ENCODE measurements at places on chromosomes 4 and X.

DNA sequence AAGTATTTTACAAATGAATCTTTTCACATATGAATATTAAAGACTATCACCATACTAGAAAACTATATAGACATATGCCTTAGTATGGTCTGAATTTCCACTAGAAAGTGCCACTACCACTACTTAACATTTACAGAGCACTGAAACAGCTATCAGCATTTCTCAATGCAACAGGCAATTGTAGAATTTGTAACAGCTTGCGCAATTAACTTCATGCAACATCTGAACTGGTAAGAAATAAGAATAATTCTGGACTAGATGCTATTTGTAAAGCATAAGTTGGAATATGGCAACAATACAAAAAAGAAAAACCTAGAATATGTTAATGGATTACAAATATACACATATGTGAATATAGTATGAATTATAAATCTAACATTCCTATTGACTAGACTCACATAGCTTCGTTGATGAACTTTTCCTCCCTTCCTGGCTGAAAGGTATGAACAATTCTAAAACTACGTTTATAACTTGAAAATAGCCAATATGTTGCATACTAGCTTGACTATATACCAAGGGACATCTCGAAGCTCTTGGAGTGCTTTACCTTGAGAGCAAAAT is 82.0 kb downstream of the ATP8A1 start:
- no peak for DNase-seq

DNA sequence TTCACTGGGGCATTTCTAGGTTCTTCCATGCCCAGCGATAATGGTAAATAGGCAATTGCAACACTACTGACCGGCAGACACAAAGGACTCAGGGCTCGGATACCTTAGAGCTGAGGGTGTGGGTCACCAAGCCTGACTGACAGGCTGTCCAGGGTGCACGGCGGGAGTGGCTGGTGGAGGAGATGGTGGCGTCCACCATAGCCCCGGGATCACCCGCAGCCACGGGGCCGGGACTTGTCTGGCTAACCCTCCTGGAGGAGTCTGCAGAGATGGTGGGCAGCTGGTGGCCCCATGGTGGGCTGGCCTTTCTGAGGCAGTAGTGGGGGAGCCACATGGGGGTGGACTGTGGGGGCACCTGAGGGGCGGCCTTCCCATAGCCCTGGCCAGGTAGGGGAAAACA is 11.7 kb upstream of the ABLIM2 start:
- no peak for DNase-seq

- no peak for DNase-seq
These were observed 15.8 kb upstream of the PGRMC2 start for GRCh38 chr4:128303405-128303785.

DNA sequence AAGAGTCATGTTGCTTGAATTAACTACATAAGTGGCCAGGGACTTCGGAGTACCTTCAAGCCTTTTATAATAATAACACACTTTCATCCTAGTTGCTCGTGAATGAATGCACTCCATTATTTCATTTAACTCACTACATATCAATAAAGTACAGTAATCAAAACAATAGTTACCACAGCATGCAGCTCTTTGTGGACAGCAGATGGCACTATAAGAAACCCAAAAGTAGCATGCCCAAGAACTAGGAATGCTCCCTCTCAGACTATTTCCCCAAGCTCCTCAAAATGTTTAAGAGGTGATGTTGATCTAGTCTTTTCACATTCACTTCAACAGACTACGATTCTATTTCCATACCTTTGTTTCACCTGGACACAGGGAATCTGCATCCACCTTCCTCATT is 500.8 kb upstream of the DIAPH2 start:
- DNase-seq: no peak

DNA sequence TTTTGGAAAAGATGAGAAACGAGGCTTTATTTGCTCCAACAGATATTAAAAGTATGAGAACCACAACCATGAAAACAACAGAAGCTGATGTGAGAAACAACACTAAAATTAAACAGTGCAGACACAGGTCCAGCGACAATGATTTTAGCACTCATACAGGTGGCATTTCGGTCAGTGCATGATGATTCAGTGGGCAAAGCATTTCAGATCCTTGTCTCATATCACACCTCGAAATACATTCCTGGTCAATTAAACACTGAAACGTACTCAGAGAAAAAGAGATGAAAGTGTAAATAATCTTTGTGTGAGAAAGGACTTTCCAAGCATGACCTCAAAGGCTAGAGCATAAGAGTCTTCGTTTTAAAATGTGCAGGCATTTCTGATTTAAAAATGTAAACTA is 85.2 kb downstream of the ACOX3 start:
- DNase-seq: no peak

- no peak for DNase-seq
These were observed 17.2 kb upstream of the CCNI start for GRCh38 chr4:77092975-77093374.

DNA sequence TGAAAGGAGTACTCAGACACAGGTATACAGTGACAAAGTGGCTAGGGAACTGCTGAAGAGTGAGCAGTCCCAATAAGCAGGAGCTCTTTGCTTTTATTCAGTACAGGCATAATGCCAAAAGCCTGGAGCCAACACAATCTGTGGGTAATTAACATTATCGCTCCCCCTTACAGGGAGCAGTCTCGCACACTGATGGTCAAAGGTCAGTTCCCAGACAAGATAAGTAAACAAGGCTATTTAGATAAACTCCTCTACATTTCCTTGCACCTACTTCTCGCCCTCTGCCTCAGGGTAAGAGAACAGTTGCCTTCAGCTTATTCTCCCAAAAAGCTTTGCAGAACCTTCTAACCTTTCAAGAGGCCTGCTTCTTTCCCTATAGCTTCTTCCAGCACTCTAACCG is 73.9 kb upstream of the TAF9B start:
- no peak for DNase-seq

DNA sequence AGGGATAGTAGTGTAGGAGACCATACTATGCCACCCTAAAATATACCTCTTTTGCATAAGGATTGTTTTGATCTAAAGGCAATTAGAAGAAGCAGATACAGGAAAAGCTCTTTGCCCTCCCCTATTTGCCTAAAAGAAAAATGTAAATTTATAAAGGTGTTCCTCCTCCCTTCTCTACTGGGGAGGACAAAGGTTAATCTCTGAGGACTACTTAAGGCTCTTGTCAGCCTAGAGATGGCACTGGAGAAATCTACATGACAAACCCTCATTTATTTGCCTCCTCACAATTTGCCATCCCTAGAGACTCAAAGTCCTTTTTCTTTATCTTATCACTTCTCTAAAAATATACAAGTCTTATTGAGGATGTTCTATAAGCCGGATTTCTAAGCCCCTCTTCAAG is 1021.8 kb downstream of the STPG2 start:
- no peak for DNase-seq

DNA sequence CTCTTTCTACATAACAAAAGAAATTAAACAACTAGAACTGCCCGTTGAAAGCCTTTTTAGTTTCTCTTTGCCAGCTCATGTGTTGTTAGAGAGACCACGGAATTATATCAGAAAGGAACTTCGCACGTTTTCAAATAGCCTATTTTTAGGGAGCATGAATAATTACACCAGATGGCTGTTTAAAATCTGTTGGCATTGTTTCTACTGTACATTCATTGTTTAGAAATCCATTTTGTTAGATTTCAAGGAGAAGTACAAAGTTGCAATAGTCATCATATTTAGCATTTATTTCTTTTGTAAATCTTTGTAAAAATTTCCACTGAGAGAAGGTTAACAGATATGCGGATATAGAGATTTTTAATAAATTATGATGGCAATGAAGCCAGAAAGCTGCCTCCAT is 403.0 kb upstream of the HS3ST1 start:
- DNase-seq: no peak

GRCh38 chr4:87978681-87979080 is 3.2 kb downstream of the SPP1 start:
- peak; percentile 29 for DNase-seq

DNA sequence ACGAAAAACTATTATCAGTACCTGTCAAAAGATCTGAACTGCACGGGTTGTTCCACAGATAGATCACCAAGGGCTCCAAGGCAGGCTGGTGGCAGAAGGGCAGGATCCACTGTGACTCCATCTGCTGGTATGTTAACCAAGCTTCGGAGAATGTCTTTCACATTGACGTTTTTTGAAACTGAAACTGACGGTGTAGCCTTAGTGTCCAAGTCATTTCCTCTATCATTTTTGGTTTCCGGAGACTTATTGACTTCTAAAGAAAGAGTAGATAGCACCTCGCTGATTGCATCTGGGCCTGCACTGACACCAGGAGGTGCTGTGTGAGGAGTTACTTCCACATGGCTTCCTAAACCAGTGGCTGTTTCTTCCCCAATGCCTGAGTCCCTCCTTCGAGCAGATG is 186.9 kb downstream of the LRBA start:
- DNase-seq: no peak

- peak; percentile 10 for DNase-seq
These were observed 2.9 kb downstream of the USP51 start for GRCh38 chrX:55486736-55487135.

- DNase-seq: no peak
These were observed 15.4 kb upstream of the AFP start for GRCh38 chr4:73420615-73421014.

DNA sequence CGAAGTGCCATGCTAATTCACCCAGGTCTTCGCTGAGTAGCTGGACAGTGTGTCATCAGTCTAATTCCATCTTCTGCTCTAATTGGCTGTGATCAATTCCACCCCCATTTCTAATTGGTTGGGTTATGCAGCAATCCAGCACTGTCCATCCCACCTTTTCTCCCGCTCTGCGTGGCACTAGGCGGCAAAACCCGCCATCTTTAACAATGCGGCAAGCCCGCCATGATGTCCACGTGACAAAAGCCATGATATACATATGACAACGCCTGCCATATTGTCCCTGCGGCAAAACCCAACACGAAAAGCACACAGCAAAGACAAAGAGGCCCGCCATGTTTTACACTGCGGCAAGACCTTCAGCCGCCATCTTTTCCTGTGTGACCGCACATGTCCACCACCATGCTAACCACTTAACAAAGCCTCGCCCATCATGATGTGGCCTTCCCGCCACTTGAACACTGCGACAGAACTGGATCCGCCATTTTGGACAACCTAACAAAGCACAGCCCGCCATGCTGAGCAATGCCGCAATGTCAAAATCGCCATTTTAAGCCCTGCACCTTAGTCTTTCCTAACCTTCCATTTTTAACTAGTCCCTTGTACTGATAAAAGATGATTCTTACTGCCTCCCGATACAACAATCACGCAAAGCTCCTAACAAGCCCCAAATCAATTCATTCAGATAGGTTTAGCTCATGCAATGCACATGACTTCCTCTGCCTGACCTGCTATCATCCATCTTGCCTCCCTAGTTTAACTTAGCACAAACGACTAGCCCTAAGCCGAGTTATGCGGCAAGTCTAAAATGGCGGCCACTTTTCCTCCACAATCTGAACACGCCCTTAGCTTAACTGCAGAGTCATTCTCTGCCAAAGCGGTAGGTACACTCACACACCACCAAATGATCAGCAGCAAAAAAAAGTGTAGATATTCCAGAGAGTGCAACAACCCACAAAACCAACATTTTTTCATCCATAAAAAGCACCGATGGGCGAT is 288.3 kb downstream of the CHIC1 start:
- no peak for DNase-seq

DNA sequence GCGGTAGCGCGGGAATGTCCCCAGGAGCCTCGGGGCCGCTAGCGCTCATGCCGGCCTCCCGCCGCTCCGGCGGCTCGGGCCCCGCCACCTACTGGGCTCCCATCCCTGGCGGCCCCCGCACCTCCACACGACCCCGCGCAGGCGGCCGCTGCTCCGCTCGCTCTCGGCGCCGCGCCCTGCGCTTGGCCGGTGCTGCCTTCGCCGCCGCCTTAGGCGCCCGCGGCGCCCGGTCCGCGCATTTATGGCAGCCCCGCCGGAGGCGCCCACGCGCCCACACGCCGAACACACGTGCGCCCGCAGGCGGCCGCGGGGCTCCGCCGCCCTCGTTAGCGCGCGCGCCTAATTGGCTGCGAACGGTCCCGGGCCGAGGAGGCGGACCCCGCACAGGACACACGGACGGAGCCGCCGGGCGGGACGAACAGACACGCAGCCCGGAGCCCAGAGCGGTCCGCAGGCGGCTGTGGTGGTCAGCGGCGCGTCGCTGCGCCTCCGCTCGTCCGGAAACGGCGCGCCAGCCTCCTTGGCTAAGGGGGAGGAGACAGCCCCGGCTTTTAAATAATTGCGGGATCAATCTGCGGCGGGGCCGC is at the start of gene NKX1-1:
TSS of gene NKX1-1 (minus strand) at position 49 of the 587 bp plus-strand sequence. CDS start at position 49, 0 bp downstream.
- DNase-seq: no peak

GRCh38 chr4:101599620-101600019 is 190.9 kb upstream of the BANK1 start:
- DNase-seq: no peak

DNA sequence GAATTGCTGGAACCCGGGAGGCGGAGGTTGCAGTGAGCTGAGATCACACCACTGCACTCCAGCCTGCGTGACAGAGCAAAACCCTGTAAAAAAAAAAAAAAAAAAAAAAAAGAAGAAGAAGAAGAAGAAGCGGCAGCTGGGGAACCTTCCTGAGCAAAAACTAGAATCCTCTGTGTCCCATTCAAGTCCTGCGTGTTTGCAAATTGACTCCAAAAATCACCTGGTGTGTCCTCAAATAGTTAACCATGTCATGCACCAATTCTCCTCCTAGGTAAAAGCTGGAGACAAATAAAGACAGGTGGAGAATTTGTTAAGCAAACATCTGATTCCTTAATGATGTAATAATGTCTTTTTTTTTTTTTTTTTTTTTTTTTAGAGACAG is 31.9 kb upstream of the ASMTL start:
- DNase-seq: no peak

DNA sequence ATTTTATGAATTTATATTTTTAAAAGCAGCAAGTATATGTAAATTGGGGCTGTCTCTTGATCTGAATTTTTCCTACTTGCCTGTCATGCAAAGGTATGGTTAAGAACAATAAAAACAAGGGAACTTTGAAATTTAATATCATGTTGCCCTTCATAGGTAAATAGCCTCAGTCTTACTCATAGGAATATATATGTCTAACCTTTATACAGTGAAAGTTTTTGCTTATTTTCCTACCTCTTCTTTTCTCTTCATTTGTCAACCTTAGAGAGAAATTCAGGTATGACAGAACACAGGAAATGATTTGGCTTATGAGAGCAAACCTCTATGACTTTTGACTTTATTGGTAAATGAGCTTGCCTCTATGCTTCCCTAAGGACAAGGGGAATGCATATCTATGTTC is 716.0 kb downstream of the CENPC start:
- no peak for DNase-seq

DNA sequence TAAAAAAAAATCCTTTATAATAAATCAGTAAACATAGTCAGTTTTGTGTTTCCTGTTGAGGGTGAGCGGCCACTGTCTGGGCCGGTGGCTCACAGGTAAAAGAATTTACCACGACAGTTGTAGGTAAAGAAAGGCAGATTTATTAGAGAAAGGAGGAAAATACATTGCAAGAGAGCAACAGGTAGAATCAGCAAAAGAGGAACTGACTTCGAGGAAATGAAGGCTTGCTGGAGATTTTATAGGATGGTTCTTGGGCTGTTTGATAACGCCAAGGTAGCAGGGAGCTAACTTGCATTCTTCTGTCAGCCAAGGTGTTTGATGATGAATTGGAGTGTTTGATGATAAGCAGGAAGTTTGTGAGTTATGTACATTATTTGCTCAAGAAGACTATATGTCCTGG is 2.8 kb downstream of the ZNF157 start:
- DNase-seq: no peak

Data from HFFc6 (cell line).